ENCODE measurements at places on chromosomes 16 and 17.

DNA sequence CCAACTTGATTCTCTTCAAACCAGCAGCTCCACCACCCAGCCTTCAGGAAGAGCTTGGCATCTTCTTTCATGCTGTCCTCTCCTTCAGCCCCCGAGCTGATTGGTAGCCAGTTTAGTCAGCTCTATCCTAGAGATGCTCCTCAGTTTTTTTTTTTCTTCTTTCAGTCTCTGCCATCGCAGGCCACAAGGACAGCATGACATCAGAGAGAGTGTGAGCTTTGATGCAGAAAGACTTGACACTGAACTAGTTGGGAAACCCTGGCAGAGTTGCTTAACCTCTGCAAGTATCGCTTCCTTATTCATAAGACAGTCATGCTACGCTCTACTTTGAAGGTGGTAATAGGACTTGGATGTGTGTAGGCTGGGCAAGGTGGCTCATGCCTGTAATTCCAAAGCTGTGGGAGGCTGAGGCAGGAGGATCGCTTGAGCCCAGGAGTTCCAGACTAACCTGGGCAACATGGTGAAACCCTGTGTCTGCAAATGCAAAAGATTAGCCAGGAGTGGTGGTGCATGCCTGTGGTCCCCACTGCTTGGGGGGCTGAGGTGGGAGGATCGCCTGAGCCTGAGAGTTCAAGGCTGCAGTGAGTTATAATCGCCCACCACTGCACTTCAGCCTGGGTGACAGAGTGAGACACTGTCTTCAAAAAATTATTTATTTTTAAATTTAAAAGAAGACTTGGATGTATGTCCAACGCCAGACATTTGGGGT lies 2.6 kb downstream of the CD300LB start:
- no peak for DNase-seq

GRCh38 chr17:43940630-43941029 lies 1.6 kb downstream of the PPY start:
- peak; percentile 42 for DNase-seq

GRCh38 chr17:28811651-28812090 lies 30.9 kb downstream of the FAM222B start:
- peak; percentile 19 for DNase-seq

GRCh38 chr17:56640116-56640515 lies 46.6 kb downstream of the NOG start:
- DNase-seq, result no peak

- DNase-seq, result no peak
Observed at GRCh38 chr16:66798161-66798560, 3.2 kb downstream of the TERB1 start.

DNA sequence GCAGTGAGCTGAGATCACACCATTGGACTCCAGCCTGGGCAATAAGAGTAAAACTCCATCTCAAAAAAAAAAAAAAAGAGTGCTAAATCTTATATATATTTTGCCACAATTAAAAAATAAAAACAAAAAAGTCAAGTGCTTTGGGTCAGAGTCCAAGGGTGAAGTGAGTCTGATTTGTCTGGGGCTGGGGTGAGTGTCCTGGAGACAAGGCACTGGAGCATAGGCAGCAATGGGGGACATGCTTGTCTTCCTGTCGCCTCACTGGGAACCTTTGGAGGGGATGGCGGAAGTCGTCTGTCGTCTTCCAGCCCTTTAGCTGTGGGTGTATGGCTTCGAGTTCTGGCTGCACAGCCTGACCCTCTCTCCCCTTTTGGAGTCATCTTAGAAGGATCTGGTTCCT lies 167.1 kb downstream of the NTN1 start:
- no peak for DNase-seq

DNA sequence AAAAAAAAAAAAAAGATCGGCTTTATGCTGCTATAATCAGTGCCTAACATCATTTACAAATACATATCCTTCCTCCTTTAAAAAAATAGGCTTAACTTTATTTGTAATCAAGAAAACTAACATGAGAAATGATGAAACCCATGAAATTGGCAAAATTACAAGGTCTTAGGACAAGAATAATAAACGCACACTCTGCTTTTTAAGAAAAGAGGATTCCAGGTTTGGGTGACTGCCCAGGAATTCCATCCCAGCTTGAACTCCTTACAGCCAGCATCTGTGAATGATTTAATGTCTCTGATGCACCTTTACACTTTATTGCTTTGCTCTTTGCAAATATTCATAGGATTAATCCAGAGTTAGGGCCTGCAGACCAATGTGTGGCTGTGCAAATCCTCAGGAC lies 196.0 kb downstream of the CBLN1 start:
- no peak for DNase-seq

- DNase-seq, result no peak
Observed at GRCh38 chr16:66735891-66736290, 15.5 kb downstream of the DYNC1LI2 start.

- no peak for DNase-seq
Observed at GRCh38 chr17:77909236-77909635, 49.3 kb upstream of the TNRC6C start.

DNA sequence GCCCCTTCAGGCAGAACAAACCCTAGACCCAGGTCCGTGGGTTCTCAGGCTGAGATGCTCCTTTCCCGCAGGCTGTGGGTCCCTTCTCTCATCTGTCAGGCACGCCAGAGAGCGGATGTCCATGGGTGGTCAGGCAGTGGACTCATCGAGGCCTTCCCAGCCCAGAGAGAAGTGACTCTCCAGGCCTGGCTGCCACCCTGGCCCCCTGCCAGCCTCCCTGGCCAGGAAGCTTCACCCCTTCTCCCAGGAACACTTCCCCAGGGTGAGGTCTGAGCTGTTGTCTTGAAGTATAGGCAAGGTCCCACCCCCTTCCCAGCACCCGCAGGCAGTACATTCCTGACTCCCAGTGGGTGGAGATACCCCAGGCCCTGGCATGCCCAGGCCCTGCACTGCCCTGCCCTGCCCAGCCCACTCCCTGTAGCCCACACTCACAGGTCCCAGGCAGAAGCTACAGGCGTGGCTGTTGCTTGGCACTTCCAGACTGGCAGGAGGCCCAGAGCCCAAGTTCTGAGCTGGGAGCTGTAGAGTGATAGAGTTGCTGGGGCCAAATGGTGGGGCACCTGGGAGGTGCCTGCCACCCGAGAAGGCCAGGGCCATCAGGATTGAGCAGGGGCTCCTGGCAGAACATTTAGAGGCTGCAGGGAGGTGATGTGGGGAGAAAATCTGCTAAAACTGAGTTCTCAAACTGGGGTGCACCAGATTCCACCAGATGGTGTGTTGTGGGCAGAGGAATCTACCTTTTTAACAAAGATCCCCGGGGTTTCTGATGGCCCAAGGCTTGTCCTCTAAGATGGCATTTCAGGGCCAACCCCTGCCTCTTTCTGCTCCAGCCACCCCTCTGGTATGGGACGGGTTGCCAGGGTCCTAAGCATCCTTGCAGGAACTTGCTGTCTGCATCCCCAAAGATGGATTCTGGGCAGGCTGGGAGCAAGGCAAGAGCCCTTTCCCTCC lies 6.7 kb downstream of the ITGA3 start:
- DNase-seq, result peak; percentile 61

- no peak for DNase-seq
Observed at GRCh38 chr17:80106751-80107150, 5.4 kb downstream of the GAA start.

GRCh38 chr16:23521037-23521743 lies 10.9 kb upstream of the GGA2 start:
- no peak for DNase-seq

DNA sequence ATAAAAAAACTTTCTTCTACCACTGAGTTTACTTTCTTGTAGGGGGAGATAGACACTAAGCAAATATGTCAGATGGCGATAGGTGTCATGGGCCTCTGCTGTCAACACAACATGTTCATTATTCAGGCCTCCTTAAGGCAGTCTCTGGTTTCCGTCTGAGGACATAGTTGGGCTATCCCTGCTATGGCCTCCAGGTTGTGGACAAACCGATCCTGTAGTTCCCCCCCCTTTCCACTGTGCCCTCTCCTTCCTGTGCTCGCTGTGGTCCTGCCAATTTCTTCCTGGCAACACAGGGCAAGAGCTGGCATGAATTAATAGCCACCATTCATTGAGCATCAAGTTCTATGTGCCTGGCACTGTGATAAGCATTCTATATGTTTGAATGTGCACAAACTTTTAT lies 81.0 kb upstream of the HS3ST2 start:
- DNase-seq, result no peak

GRCh38 chr17:78276098-78276887 lies 44.9 kb downstream of the TMEM235 start:
- no peak for DNase-seq

GRCh38 chr16:79605999-79606398 lies 5.5 kb upstream of the MAF start:
- DNase-seq, result no peak

DNA sequence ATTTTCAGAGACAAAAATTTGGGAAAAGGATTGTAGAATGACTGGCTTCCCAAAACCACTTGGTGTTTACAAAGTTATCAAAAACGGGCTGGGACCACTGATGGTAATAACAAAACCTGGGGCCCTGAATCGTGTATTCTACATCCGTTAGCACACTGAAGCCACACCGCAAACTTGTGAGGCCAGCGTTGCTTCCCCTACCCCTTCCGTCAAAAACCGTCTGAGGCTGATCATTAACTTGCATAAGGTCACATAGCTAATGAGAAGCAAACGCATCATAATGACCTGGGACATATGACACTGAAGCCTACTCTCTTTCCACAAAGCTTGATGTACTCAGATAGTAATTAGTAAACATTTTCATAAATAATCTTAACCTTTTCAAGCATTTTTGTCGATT lies 704.3 kb downstream of the MAF start:
- no peak for DNase-seq

DNA sequence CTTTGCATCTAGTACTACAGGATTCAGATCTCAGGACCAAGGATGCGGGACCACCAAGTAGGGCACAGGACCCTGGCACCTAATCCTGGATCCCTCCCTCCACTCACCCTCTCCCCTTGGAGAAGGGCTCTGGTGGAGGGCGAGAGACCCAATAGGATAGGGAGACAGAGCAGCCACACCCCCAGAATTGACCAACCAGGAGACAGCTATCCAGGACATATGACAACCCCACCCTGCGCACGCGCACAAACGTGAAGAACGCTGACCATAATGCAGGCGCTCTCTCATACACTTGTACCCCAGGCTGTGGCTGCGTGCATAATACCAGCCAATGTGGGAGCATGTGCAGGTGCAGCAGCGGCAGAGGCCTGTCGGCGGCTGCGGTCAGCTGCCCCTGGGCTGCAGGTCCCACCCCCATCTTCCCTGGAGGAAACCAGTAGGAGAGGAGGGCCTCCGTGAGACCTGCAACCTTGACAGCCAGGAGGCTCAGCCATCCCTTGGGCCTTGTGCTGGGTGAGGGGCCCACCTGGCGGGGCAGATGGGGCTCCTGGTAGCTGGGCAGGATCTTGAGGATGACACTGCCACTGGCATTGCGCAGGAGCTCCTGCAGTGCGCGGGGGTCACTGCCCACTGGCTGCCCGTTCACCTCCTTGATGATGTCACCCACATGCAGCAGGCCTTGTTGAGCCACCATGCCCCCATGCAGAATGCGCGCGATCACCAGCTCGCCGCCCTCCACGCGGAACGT lies 25.4 kb downstream of the MPP2 start:
- no peak for DNase-seq

GRCh38 chr17:42182927-42183734 lies 2.1 kb downstream of the HCRT start:
- peak; percentile 74 for DNase-seq
